ENCODE measurements at places on chromosomes 3 and 15.

DNA sequence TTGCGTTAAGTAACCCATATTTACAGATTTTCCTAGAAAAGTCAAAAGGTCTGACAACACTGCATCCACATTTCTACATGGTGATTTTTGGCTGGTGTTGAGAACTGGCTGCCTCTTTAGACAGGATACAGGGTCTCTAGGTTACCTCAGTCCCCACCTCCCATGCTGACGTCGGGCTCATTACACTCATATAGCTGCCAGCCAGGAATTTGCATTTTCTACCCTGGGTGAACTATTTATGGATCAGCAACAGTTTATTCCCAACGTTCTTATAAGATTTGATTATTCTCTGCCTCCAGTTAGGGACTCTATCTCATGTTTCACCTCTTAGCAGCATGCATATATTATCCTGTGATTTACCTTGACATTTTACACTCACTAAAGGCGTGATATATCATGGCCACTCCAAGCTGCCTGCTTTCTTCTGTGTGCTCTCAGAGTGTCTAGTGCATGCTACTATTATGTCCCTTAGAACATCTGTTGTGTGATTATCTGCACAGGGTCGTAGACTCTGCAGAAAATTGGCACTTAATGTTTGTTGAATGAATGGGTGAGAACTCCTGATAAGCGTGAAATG lies 49.0 kb downstream of the CLDN11 start:
- no peak for ATAC-seq
- H3K4me3 ChIP-seq = no peak overlapping the region
- no peaks in the 10 kb centered on the region for H3K36me3 ChIP-seq
- H3K27ac ChIP-seq = no peak overlapping the region
- H3K27me3 ChIP-seq = peaks cover 34% of the 10 kb centered on the region
- no peaks in the 10 kb centered on the region for H3K4me1 ChIP-seq

GRCh38 chr3:128606094-128606493 lies 44.5 kb downstream of the RPN1 start:
- H3K4me3 ChIP-seq = no peak overlapping the region
- no peak for ATAC-seq
- no peaks in the 10 kb centered on the region for H3K27me3 ChIP-seq
- no peaks in the 10 kb centered on the region for H3K36me3 ChIP-seq

- no peaks in the 10 kb centered on the region for H3K4me1 ChIP-seq
- no peak overlapping the region for H3K27ac ChIP-seq
- H3K4me3 ChIP-seq = no peak overlapping the region
- ATAC-seq = peak; percentile 53
- no peaks in the 10 kb centered on the region for H3K36me3 ChIP-seq
These were observed 8.6 kb upstream of the ADAM10 start for GRCh38 chr15:58758141-58758540.

DNA sequence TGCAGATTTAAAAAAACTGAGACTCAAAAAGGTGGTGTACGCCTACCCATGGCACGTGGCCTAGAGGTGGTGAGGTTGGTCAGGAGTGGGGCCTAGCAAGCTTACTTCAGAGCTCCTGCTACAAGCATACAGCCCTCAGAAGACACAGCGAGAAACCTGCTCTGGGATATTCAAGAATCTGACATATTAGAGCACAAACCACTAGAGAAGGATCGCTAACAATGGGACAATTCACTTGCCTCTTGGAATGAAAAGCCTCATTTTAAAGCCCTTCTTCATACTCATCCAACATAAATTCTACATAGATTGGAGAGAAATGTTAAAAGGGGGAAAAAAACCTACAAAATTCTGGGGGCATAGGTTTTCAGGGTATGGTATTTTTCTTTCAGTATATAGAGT lies 118.0 kb upstream of the ARHGEF3 start:
- H3K36me3 ChIP-seq = no peaks in the 10 kb centered on the region
- H3K27ac ChIP-seq = no peak overlapping the region
- H3K4me3 ChIP-seq = peak overlapping the region; percentile 93
- no peaks in the 10 kb centered on the region for H3K27me3 ChIP-seq
- no peak for ATAC-seq

GRCh38 chr15:29686079-29686425 lies 136.2 kb downstream of the TJP1 start:
- H3K27me3 ChIP-seq = peaks cover 7% of the 10 kb centered on the region
- H3K4me1 ChIP-seq = no peaks in the 10 kb centered on the region
- no peak for ATAC-seq
- no peak overlapping the region for H3K4me3 ChIP-seq

DNA sequence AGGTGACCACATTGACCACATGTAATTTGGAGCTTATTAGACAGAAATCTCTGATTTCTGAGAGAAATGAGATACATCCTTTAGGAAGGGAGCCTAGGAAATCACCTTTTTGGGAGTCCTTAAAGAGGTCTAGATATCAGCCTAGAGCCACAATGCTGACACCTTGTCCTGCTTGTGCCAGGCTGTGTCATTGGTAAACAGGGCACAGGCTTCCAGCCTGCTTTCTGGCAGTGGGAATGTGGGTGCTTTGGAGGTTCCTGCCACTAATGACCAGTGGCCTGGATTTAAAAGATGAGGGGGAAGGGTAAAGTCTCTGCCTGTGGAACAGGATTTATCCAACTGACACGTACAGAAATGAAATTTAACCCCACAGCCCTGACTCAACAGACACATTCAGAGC lies 169.8 kb upstream of the KBTBD8 start:
- H3K27ac ChIP-seq = no peak overlapping the region
- no peak overlapping the region for H3K4me3 ChIP-seq
- no peaks in the 10 kb centered on the region for H3K4me1 ChIP-seq
- no peaks in the 10 kb centered on the region for H3K36me3 ChIP-seq

- no peak overlapping the region for H3K27ac ChIP-seq
- H3K36me3 ChIP-seq = peaks cover under 1% of the 10 kb centered on the region
- no peak overlapping the region for H3K4me3 ChIP-seq
- ATAC-seq = no peak
- no peaks in the 10 kb centered on the region for H3K27me3 ChIP-seq
These were observed 5.6 kb upstream of the LPP start for GRCh38 chr3:188148318-188148717.

DNA sequence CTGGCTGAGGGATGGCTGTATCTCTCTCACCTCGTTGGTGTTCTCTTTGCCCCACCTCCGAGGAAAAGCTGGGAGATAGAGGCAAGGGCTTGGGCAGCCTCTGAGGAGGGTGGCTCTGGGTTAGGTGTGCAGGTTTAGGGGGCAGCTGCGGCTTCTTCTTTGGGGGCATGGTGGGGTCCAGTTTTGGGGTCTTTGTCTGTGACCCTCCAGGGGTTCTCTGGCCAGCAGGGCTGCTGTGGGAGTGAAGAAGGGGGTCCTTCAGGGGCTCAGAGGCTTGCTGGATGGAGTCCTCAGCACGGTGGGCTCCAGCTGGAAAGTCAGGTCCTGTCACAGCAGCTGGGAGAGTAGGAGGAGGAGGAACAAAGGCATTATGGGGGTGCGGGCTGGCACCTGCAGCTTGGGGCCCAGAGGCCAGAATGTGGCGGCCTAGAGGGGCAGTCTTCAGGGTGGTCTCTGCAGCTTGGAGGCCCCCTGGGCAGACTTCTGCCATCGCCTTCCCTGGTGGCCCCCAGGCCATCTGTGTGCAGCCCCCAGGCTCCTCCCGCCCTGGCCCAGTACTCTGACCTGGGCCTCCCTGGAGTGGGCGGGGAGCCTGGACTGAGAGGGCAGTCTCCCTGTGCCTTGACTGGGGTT lies 7.0 kb downstream of the XIRP1 start:
- ATAC-seq = no peak
- H3K36me3 ChIP-seq = peaks cover 6% of the 10 kb centered on the region
- peak overlapping the region; percentile 43 for H3K27ac ChIP-seq
- no peaks in the 10 kb centered on the region for H3K27me3 ChIP-seq
- H3K4me3 ChIP-seq = no peak overlapping the region
- H3K4me1 ChIP-seq = peaks cover 14% of the 10 kb centered on the region

DNA sequence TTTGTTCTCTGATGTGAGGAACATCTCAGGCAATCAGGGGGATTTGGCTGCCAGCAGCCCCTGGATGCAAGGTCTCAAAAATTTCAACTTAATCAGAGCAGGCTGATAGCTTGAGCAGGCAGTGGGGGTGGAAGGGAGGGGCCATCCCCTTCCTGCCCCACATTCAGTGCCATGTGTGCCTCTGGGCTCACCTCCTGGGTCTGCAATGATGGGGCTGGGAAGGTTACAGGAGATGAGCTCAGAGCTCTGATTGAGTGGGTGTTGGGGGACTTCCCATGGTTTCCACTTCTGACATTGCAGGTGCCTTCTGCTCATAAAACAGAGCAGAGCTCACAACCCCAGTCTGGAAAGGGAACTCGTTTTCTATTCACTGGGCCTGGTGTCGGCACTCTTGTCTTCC lies 37.0 kb downstream of the PARP16 start:
- H3K4me1 ChIP-seq = peaks cover 6% of the 10 kb centered on the region
- H3K27ac ChIP-seq = peak overlapping the region; percentile 65
- H3K27me3 ChIP-seq = no peaks in the 10 kb centered on the region
- ATAC-seq = peak; percentile 100
- H3K36me3 ChIP-seq = peaks cover 12% of the 10 kb centered on the region
- H3K4me3 ChIP-seq = peak overlapping the region; percentile 22

GRCh38 chr15:90990446-90990845 lies 3.9 kb downstream of the PRC1 start:
- H3K27ac ChIP-seq = no peak overlapping the region
- ATAC-seq = no peak
- H3K36me3 ChIP-seq = peaks cover 25% of the 10 kb centered on the region
- H3K27me3 ChIP-seq = no peaks in the 10 kb centered on the region
- H3K4me3 ChIP-seq = no peak overlapping the region

- H3K27ac ChIP-seq = no peak overlapping the region
- H3K27me3 ChIP-seq = no peaks in the 10 kb centered on the region
- ATAC-seq = no peak
- peaks cover 9% of the 10 kb centered on the region for H3K36me3 ChIP-seq
- H3K4me1 ChIP-seq = peaks cover 18% of the 10 kb centered on the region
These were observed 23.4 kb downstream of the PXK start for GRCh38 chr3:58356054-58356453.

GRCh38 chr15:46955576-46955975 lies 761.7 kb upstream of the SEMA6D start:
- no peak overlapping the region for H3K27ac ChIP-seq
- no peaks in the 10 kb centered on the region for H3K4me1 ChIP-seq
- H3K4me3 ChIP-seq = no peak overlapping the region

- H3K36me3 ChIP-seq = peaks cover 79% of the 10 kb centered on the region
- H3K4me1 ChIP-seq = no peaks in the 10 kb centered on the region
- H3K4me3 ChIP-seq = no peak overlapping the region
- no peak for ATAC-seq
These were observed 4.9 kb downstream of the MRPL47 start for GRCh38 chr3:179599531-179599930.

GRCh38 chr3:114307222-114307830 lies 13.5 kb downstream of the TIGIT start:
- H3K4me1 ChIP-seq = peaks cover 47% of the 10 kb centered on the region
- peak overlapping the region; percentile 77 for H3K4me3 ChIP-seq
- H3K27ac ChIP-seq = peak overlapping the region; percentile 96
- peaks cover 66% of the 10 kb centered on the region for H3K36me3 ChIP-seq
- peak; percentile 42 for ATAC-seq

GRCh38 chr3:18217507-18218174 lies 207.5 kb downstream of the SATB1 start:
- no peaks in the 10 kb centered on the region for H3K27me3 ChIP-seq
- no peak overlapping the region for H3K4me3 ChIP-seq
- ATAC-seq = no peak
- no peaks in the 10 kb centered on the region for H3K4me1 ChIP-seq

DNA sequence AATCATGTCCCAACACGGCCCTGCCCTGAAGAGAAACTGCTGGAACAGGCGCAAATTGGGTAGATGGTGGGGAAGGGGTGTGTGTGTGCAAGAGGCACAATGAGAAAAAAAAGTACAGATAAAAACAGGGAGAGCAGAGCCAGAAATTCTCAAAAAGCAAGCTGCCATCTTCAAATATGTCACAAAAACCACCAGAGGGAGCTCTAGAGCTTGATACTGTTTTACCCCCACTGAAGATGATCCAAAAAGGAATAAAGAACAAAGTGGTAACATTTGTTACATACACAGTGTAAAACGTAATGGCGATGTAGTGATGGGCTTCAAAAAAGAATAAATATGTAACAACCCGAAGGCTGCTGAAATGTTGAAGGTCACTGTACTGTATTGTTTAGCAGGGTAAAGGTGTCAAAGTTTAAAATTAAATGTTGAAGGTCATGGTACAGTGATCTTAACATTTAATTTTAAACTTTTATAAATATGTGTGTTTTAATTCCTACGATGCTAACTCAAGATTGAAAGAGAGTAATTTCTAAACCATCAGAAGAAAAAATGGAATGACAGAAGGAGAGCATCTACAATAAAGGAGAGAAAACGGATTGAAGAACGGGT lies 6.0 kb downstream of the SNRPA1 start:
- peaks cover 100% of the 10 kb centered on the region for H3K36me3 ChIP-seq
- peak; percentile 55 for ATAC-seq
- peaks cover 21% of the 10 kb centered on the region for H3K4me1 ChIP-seq
- no peaks in the 10 kb centered on the region for H3K27me3 ChIP-seq
- peak overlapping the region; percentile 26 for H3K27ac ChIP-seq

- H3K36me3 ChIP-seq = no peaks in the 10 kb centered on the region
- no peak for ATAC-seq
- no peaks in the 10 kb centered on the region for H3K4me1 ChIP-seq
- no peak overlapping the region for H3K4me3 ChIP-seq
- H3K27ac ChIP-seq = no peak overlapping the region
These were observed 178.7 kb downstream of the STAC start for GRCh38 chr3:36558961-36559360.

- H3K4me3 ChIP-seq = no peak overlapping the region
- no peak overlapping the region for H3K27ac ChIP-seq
- H3K4me1 ChIP-seq = no peaks in the 10 kb centered on the region
- H3K27me3 ChIP-seq = peaks cover 20% of the 10 kb centered on the region
- no peak for ATAC-seq
These were observed 89.0 kb downstream of the CHRNA7 start for GRCh38 chr15:32119286-32119685.

DNA sequence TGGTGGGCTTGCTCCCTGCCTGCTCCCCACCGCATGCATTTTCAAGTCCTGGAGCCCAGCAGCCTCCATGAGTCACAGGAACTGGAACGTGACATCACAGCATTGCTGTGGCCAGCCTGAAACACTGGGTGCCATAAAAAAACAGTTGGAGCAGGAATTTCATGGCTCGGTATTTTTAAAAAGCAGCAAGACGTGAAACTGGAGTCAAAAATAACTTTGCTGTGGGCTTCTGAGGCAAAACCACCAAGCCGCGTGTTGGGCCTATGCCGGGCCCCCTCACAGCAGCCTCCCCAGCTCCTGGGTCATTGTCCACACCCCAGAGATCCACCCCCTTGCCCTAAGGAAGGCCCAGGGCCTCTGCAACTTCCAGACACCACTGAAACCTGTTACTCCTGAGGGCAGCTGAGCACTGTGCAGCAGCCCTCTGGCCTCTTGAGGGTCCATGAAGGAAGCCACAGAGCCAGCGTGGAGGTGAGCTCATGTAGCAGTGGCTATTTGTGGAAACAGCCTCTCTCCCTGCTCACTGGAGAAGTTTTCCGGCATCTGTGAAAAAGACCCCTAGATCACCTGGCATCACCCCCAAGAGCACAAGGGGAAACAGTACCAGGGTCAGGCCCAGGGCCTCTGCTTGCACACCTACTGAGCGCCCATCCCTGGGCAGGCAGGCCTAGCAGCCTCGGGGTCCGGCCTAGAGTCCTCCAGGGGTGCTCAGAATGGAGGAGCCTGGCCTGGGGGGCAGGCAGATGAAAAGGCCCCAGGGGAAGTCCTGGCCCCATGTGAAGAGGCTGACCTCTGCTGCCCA lies 34.0 kb upstream of the DUSP7 start:
- H3K27me3 ChIP-seq = no peaks in the 10 kb centered on the region
- peaks cover 8% of the 10 kb centered on the region for H3K4me1 ChIP-seq
- no peak overlapping the region for H3K4me3 ChIP-seq
- H3K27ac ChIP-seq = no peak overlapping the region
- H3K36me3 ChIP-seq = no peaks in the 10 kb centered on the region
- no peak for ATAC-seq

GRCh38 chr15:26739791-26740190 lies 33.1 kb downstream of the GABRB3 start:
- no peaks in the 10 kb centered on the region for H3K27me3 ChIP-seq
- H3K4me1 ChIP-seq = no peaks in the 10 kb centered on the region
- H3K36me3 ChIP-seq = no peaks in the 10 kb centered on the region
- H3K27ac ChIP-seq = no peak overlapping the region

All from activated T-helper 17 cell treated with anti-CD3 and anti-CD28 coated beads, Interleukin-2, amount 50 U/mL, for 72 hours (primary cell).